ENCODE measurements at places on chromosomes 3 and 15.

GRCh38 chr3:65751123-65751700 is 287.5 kb downstream of the MAGI1 start:
- DNase-seq = no peak

- DNase-seq = no peak
These were observed 264.6 kb upstream of the TGFBR2 start for GRCh38 chr3:30341851-30342250.

- no peak for DNase-seq
These were observed 15.0 kb upstream of the CCDC50 start for GRCh38 chr3:191314109-191314728.

DNA sequence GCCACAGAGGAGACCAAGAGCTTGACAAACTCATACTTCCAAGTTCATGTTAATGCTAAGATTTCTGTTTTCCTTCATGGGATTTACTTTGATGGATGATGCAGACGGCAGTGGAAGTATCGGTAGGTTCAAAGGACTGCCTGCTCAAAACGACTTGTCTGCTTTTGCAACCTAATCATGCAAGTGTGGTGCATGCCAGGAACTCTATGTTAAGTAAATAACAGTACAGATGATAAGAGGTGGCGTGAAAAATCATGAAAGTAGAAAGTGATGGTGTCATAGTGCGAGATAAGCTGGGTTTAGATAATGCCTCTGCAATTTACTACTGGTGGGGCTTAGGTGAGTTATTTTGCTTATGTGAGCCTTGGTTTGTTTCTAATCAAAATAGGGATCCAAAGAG is 14.7 kb upstream of the LMCD1 start:
- DNase-seq = no peak

DNA sequence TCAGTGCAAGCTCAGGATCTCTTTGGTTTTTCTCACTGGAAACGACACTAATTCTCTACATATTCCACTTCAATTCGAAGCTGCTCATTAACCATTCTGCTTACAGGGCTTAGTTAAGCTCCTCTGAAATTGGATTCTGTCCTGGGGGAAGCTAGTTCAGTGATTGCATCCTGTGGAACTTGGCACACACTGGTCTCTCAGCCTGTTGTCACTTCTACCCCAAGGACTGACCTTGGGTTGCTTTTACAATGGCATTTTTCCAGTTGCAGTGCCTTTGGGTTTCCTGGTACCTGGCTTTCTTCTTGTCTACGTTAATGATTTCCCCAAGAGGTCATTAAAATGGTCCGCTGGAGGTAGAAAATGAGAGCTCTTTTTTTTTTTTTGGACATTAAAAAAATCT is 33.3 kb upstream of the GABRB3 start:
- DNase-seq = no peak

- no peak for DNase-seq
These were observed 14.4 kb upstream of the GOLGA8J start for GRCh38 chr15:30068326-30068725.

GRCh38 chr3:98545940-98546339 is 14.2 kb downstream of the GPR15 start:
- no peak for DNase-seq

DNA sequence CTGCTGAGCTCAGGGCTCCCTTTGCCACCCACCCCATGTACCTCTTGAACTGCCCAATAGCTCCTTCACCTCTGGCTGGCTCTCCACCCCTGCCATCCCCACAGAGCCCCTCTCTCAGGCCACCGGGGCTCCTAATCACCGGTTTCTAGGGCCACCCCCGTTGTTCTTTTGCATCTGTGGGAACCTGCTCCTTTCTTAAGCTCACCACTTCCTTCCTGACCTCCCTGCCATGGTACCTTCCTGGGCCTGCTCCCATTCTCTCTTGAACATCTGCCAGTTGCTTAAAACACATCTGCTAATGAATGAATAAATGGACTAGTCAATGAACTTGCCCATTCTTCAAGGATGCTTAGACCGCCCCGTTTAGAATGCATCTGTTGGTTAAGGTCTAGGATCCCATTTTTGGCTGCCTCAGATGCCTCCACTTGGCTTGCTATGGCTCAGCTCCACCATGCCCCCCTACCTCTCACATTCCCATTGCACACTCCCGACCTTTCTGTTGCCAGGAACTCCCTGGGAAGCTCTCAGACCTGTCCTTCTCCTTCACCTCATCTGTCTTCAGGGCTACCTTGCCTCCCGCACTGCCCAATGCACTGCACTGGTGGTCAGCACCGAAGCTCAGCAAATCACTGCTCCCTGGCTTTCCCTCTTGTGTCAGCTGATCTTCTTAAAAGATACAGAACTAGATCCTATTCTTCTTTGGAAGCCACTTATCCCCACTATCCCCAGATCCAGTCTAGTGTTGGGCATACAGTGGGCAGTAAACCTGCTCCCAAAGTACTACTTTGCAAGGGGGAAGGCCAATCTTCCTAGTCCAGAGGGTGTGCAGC is 9.1 kb downstream of the AMOTL2 start:
- no peak for DNase-seq

- DNase-seq = no peak
These were observed 159.4 kb upstream of the SNTN start for GRCh38 chr3:63493101-63493500.

DNA sequence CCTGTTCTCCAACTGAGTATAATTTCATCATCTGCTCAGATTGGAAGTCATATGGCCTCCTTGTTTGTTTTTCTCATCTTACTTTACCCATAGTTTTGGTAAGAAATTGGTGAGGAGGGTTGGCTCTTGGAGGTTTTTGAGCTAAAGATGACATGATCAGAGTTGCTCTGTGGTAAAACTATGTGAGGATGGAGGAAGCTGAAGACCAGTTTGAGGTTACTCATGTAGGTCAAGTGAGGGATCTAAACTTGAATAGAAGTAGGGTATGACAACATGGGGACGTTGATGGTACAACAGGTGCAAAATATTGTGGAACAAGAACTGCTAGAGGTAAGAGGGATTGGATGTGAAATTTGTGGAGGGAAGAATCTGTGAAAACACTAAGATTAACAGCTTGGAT is 87.7 kb upstream of the NEO1 start:
- DNase-seq = no peak

GRCh38 chr3:41575724-41576123 is 376.4 kb downstream of the CTNNB1 start:
- DNase-seq = no peak

DNA sequence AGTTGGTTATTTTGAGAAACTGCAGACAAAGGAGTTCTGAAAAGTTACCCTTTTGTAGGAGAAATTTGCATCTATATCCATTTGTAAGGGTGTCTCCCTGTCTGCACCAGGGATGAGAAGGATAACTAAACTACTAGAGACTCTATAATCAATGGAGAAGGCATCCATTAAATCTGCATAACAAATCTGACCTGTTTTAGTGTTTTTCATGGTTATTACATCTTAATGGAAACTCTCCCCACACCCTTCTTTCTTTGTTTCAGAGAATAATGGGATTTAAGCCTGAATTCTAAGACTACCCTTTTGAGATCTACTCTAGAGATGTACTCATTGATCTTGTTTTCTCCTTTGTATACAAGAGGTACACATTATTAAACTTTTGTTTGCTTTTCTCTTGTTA is 82.0 kb upstream of the DAZL start:
- no peak for DNase-seq

- DNase-seq = no peak
These were observed 228.2 kb upstream of the ZPLD1 start for GRCh38 chr3:102206511-102207031.

- DNase-seq = no peak
These were observed 135.7 kb upstream of the IL12A start for GRCh38 chr3:159852821-159853505.

- no peak for DNase-seq
These were observed 18.6 kb downstream of the ARIH1 start for GRCh38 chr15:72492733-72493132.

DNA sequence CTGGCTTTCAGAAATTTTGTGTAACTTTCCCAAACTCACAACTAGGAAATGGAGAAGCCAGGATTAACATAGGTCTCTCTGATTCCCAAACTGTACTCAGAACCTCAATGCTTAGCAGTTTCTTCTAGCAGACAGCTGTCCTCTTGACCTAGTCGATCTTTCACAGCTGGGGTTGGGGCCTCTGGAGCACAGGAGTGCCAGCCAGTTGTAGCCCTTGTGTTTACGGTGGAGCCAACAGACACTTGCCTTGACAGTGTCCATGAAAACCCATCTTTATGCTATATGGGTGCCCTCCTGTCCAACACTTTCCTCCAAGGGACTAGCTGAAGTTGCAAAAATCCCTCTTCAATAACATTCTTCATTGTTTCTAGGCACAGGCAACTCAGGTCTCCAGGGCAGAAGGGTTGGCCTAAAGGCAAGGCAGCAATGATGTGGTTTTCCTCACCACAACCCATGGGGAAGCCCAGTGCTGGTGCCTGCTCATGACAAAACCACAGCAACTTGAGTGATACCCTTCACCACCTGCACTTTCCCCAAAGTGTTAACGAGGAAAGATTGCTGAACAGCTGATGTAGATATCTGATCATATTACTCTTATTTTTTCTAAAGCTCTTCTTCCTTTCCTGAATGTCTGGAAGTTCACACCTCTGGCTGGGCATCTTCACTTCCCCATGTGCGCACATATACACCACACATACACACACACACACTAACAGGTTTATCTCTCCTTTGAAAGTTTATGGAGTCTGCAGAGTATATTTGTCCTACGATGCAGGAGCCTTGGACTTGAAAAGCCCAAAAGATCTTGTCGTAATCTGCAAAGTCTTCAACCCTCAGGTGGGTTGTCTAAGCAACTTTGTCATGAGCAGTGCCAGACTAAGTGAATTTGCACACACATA is 11.0 kb upstream of the KNG1 start:
- DNase-seq = peak; percentile 10

DNA sequence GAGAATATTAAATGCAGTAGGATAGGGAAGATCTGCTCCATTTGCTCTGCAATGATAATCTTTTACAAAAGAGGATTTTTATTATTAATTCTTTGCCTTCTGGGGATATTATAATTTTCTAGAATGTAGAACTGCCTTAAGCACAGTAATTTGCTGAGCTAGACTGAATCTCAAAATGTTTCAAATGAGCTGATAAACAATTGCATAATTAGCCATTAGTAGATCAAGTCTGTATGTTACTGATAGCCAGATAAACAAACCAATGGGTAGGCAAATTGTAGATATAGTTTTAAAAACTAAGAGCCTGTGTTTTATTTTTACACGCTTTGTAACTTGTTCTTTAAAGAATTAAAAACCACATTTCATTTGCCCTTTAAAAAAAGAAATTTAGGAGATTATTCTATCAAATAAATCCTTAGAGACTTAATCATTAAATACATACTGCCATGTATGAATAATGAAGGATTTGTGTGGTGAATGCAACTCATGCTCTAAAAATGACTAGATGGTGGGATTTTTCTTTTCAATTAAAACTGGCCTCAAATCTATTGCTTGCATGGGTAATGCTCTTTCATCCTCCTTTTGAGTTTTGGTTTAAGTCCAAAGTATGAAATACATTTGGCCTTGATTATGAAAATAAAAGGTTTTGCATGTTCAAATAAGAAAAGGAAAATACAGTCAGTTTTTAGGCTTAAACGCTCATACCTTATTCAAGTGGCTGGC is 32.6 kb upstream of the NANOGP8 start:
- DNase-seq = no peak

GRCh38 chr3:124094496-124094895 is 102.6 kb upstream of the ROPN1 start:
- no peak for DNase-seq

GRCh38 chr3:172856795-172857742 is 106.5 kb downstream of the ECT2 start:
- DNase-seq = no peak

DNA sequence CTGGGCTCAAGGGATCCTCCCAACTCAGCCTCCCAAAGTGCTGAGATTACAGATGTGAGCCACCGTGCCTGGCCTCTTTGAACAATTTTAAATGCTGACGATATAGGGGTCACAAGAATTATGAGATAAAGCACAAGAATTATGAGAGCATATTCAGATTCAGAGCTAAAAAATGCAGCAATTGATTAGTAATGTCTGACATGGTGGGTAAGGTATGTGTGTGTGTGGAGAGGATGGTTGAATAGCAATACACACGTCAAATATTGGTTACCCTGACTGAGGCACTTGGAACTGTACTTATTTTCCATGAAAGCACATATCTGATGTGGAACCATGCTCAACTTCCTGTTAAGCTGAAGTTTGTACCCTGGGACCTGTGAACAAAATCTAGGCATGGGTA is 115.6 kb downstream of the EOMES start:
- no peak for DNase-seq

- no peak for DNase-seq
These were observed 7.8 kb upstream of the CHRM5 start for GRCh38 chr15:33960549-33960935.

DNA sequence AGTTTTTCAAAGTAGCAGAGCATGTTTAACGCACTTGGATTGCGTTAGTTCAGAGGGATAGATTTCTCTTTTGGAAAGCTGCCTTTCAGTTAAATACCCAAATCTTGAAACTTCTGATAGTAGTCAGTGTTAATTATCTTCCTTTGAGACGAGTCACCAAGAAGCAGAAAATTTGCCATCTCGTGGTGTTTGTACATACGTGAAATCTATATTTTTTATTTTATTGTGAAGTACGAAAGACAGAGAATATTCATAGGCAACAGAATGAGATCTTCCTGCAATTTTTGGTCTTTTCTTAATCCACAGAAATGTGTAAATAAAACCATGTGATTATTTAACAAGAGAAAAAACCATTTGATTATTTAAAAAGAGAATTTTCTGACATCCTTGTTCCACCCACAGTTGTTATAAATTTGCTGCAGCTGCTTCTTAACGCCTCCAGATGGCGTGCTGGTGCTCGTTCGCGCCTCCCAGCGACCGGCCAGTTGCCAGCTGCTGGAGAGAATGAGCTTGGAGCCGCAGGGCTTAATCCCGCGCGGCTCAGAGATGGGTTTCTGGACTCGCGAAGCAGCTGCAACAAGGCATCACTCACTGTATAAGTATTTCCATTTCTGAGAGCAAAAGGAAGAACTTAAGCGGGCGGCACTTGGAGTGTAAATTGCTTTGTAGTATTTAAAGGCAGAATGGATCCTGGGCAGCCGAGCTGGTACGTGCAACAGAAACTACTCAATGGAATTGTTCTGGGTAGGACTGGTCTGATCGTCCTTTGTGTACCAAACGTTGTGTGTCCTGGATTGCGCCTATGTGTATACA is 10.5 kb upstream of the SLITRK3 start:
- DNase-seq = peak; percentile 14

- no peak for DNase-seq
These were observed 98.3 kb upstream of the ABI3BP start for GRCh38 chr3:101091489-101091888.

- no peak for DNase-seq
These were observed 27.8 kb downstream of the COL8A1 start for GRCh38 chr3:99666201-99666600.

DNA sequence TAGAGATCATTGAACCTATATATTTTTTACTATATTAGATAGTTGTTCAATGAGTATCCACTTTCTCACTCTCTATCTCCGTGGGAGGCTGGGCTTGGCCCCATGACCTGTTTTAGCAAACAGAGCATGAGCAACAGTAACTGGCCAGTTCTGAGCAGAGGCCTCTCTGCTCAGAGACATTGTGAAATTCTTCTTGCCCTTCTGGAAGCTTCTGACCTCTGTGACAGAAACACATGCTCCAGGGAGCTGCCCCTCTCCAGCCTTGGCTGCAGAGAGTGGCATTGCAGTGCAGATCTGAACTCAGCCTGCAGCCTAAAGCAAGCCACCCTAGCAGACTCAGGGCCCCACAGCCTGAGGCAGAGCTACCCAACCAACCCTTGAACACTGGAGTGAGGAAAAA is 20.5 kb downstream of the FAM240A start:
- no peak for DNase-seq

- DNase-seq = no peak
These were observed 22.0 kb downstream of the SST start for GRCh38 chr3:187648177-187648576.
